ENCODE measurements at places on chromosomes 7 and 10.
A peak's percentile ranks its signal among the peaks of the same experiment; 100 is the strongest.

- DNase-seq, result peak; percentile 95
These were observed 254.1 kb downstream of the TNS3 start for GRCh38 chr7:47327698-47328391.

- no peak for DNase-seq
These were observed 524.7 kb upstream of the GALNT17 start for GRCh38 chr7:70607281-70607680.

DNA sequence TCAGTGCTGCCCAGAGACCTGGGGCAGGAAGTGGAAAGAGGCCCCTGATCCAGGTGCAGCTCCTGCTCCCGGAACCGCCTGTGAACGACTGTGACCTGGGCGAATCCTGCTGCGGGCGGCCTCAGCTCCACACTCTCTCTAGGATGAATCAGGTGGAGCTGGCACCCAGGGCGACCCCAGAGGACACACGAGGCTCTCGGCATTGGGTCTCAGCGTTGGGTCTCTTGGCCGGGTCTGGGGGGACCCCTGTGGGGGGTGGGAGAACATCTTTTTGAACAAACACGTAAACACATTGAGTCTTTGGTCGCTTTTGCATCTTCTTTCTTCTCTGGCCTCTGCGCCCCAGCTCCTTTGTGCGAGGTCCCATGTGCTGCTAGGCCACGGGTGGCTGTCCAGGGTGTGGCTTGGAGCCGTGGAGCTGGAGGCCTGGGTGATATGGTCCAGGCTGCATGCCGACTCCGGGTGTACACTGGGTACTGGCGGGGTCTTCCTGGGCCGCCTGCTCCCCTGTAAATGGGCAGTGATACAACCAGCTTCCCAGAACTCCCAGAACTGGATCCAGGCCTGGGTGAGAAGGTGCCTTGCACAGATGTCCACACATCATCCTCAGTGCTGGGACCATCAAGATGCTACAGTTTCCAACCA lies 435.8 kb downstream of the DNAJB6 start:
- no peak for DNase-seq

DNA sequence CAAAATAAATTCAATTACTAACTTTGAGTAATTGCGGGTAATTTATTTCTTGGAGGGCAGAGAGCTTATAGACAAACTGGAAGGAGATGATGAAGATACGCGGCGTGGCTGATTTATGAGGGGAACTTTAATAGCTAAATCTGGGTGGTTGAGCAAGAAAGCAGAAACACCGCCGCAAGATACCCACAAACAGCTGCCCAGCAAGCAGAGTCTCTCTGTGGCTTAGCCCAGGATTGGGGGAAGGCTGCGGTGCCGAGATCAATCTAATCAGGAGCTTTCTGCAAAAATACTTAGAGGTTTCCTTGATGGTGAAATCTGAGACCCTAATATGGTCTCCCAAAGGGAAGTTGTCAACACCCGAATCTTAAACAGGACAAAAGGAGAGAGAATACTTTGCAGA lies 94.9 kb upstream of the MGMT start:
- no peak for DNase-seq

GRCh38 chr7:74455291-74455804 lies 1.6 kb downstream of the GTF2IRD1 start:
- DNase-seq, result no peak

- no peak for DNase-seq
These were observed 11.5 kb upstream of the SNX13 start for GRCh38 chr7:17951742-17952254.

DNA sequence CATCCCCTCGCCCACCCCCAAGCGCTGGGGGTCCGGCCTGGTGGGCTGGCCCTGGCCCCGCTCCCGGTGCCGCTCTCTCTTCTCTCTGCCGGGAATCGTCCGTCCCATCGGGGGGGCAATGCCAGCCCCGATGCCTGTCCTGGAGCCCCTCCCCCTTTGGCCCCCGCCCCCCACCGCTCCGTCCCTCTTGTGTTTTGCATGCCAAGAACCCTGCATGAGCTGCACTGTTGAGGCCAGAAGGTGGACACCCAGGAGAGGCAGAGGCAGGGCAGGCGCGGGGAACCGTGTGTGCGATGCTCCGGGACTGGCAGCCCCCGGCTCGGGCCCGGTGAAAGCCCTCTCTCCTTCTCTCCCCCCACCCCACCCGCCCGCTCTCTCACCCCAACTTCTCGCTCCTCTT lies 22.1 kb upstream of the HSPB1 start:
- DNase-seq, result peak; percentile 44

Measured in mesendoderm (in vitro differentiated cells).